Placental epithelial cell (primary cell): ENCODE measurements at places on chromosomes 2 and 18. TPM values are rescaled to one million over a fixed set of nuclear protein-coding genes. Genes with fewer than 3 reads are reported as not detected.

EN1 gene
- total RNA-seq: not detected in 2 replicates

UGT1A10 gene
- not detected in 2 replicates for total RNA-seq

SLC16A14 gene
- 0.11 and 0.39 TPM in 2 replicates for total RNA-seq

MYO3B gene
- total RNA-seq: 2.4 and 4.1 TPM in 2 replicates

SNED1 gene
- total RNA-seq: 0.11 and 0.39 TPM in 2 replicates

CCDC121 gene
- 2.0 and 6.2 TPM in 2 replicates for total RNA-seq

GALNT5 gene
- 9.0 and 16.5 TPM in 2 replicates for total RNA-seq

PGAP1 gene
- total RNA-seq: 4.6 and 5.1 TPM in 2 replicates

ANTXR1 gene
- total RNA-seq: 21.9 and 22.8 TPM in 2 replicates

MYOM1 gene
- total RNA-seq: 0.98 and 1.6 TPM in 2 replicates

NPPC gene
- total RNA-seq: not detected in 2 replicates

FBXO41 gene
- total RNA-seq: 7.5 and 11.1 TPM in 2 replicates

PMAIP1 gene
- total RNA-seq: 0.79 and 1.5 TPM in 2 replicates

CCDC74A gene
- 5.2 and 5.5 TPM in 2 replicates for total RNA-seq

C1D gene
- 11.8 and 19.5 TPM in 2 replicates for total RNA-seq

TTC32 gene
- 7.9 and 14.5 TPM in 2 replicates for total RNA-seq

MFSD2B gene
- under 0.01 TPM in 1 of 2 replicates, not detected in the other for total RNA-seq

VIL1 gene
- not detected in 2 replicates for total RNA-seq

KCNG2 gene
- not detected in 2 replicates for total RNA-seq

STPG4 gene
- total RNA-seq: 1.2 and 2.9 TPM in 2 replicates

SPDYA gene
- 0.76 and 2.0 TPM in 2 replicates for total RNA-seq

CAPN10 gene
- total RNA-seq: 16.9 and 17.5 TPM in 2 replicates

SLC25A12 gene
- total RNA-seq: 8.2 and 26.8 TPM in 2 replicates

ANKRD36 gene
- total RNA-seq: 36.4 and 66.0 TPM in 2 replicates

CTDP1 gene
- 17.7 and 22.6 TPM in 2 replicates for total RNA-seq

AKAIN1 gene
- total RNA-seq: not detected in 2 replicates

CSRNP3 gene
- total RNA-seq: 2.3 and 7.5 TPM in 2 replicates

ESPNL gene
- 0.87 and 7.5 TPM in 2 replicates for total RNA-seq

CLEC4F gene
- total RNA-seq: not detected in 2 replicates

CXCR4 gene
- total RNA-seq: not detected in 2 replicates

DPY30 gene
- 43.2 and 79.3 TPM in 2 replicates for total RNA-seq

C2orf66 gene
- total RNA-seq: under 0.01 and 0.11 TPM in 2 replicates

C2orf80 gene
- not detected in 2 replicates for total RNA-seq

SCYGR4 gene
- not detected in 2 replicates for total RNA-seq

TLX2 gene
- not detected in 2 replicates for total RNA-seq

HDAC4 gene
- 6.1 and 6.7 TPM in 2 replicates for total RNA-seq
